Pancreas (tissue), 10 donors: ENCODE measurements at places on chromosomes 11 and 22.

DNA sequence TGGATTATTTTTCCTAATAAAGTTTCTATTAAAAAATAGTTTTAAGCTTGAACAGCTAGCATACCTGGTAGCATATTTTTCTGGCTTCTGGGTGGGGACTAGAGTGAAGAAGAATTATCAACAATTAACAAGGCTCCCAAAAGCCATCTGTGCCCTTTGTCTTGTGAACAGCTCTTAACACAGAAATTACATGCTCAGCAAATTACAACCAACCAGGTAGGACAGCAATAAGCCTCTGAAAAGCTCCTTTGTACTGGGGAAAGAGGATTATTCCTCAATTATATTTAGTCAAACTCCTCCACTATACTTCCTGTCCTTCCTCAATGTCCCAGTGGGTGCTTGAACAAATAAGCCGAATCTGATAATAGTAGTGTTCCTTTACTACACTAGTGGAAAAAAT lies 162.8 kb downstream of the RAB38 start:
- no peak for DNase-seq

- DNase-seq, result no peak
These were observed 10.2 kb upstream of the APOL6 start for GRCh38 chr22:35638001-35638400.

- DNase-seq, result no peak
These were observed 22.5 kb downstream of the PRRG4 start for GRCh38 chr11:32852207-32852606.

DNA sequence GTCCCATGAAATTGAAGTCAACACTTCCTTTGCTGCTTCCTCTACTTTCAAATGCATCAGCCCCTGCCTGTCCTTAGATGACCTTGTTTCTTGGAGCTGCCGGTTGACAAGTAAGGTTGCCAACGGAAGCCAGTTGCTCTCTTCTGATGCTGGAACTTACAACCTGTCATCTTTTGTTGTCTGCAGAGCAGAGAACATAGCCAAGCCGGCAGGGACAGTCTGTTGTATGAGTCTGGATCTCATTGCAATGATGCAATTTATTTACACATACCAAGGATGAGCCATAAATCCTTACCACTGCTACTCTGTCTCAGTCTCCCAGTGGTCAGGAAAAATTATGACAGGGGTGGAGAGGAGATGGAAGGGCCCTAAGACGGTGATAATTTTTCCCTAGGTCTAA lies 151.4 kb downstream of the BLID start:
- no peak for DNase-seq
